Panc1 (cell line): ENCODE measurements at places on chromosomes 1 and 21. TPM values are rescaled to one million over a fixed set of nuclear protein-coding genes. Genes with fewer than 3 reads are reported as not detected.

Gene VCAM1
- 0.08 TPM for total RNA-seq

Gene NCF2
- total RNA-seq = 0.10 TPM

Gene CNR2
- not detected for total RNA-seq

DNA sequence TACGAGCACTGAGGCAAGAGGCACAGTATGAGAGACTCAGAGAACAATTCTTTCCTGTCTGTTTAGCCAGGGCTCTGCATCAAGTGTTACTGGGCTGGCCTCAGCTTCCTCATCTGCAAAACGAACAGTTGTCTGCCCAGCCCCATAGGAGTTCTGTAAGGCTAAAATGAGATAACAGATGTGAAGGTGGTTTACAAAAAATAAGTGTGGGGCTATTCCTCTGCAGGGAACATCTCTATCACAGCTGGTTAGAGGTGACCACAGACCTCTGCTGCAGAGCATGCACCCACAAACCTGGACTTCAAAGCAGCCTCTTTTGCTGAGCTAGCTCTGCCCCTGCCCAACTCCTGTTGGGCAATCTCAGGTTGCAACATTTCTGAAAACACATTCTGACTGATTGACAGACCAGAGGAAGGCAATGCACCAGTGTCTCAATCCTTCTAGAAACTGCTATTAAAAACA is 10.5 kb upstream of the OLIG1 start:
- DNase-seq = no peak

DNA sequence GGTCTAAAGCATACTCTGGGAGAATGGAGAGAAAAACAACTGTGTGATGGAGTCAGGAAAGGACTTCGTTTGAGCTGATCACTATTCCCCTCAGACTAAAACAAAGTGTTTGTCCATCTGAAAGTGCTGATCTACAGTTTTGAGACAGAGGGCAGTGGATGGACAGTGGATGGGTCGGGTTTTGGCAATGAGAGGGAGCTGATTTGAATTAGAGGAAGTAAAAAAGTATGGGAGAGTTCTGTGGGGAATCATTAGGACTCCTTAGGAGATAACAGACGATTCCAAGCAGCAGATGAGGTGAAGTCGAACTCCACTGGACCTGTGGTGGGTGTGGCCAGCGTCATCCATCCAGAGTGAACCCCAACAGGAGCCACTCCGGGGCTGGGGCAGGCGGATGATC is 62.3 kb downstream of the PTGS2 start:
- DNase-seq = no peak

DNA sequence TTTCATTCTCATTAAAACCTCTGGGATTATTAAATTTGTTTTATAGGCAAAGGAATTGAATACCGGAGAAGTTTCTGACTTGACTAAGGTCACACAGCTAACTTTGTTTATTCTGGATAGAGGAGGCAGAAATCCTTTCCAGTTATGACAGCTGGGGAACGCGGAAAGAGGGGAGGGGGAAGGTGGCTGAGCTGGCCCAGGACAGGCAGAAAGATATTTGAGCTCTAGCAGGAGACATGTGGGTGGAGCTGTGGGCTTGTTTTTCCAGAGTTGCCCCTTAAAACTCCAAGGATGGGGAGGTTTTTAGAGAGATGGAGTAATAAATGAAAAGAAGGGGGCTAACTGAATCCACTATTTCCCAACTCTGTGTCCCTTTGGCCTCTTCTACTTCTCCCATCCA is 27.8 kb downstream of the FOXD2 start:
- DNase-seq = no peak
